ENCODE measurements at places on chromosomes 5 and 9.

- DNase-seq = no peak
These were observed 3.1 kb upstream of the DBH start for GRCh38 chr9:133632806-133633680.

GRCh38 chr9:98146101-98146991, 27.3 kb upstream of the TRIM14 start:
- no peak for DNase-seq

DNA sequence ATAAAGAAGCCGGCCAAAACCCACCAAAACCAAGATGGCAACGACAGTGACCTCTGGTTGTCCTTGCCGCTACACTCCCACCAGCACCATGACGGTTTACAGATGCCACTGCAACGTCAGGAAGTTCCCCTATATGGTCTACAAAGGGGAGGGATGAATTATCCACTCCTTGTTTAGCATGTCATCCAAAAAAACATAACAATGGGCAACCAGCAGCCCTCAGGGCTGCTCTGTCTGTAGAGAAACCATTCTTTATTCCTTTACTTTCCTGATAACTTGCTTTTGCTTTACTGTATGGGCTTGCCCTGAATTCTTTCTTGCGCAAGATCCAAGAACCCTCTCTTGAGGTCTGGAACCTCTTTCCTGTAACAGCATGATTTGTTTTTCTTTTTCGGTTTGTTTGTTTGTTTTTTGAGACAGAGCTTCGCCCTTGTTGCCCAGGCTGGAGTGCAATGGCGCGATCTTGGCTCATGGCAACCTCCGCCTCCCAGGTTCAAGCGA, 2.0 kb upstream of the UAP1L1 start:
- DNase-seq = no peak

GRCh38 chr5:33925278-33925677, 10.9 kb upstream of the RXFP3 start:
- no peak for DNase-seq
